ENCODE measurements at places on chromosomes 2 and 18.

GRCh38 chr2:12577567-12578253 lies 139.0 kb upstream of the TRIB2 start:
- DNase-seq = no peak

- no peak for DNase-seq
Measured at GRCh38 chr2:37873749-37874330, 51.2 kb upstream of the RMDN2 start.

GRCh38 chr18:80185545-80185944 lies 61.8 kb downstream of the PARD6G start:
- no peak for DNase-seq

DNA sequence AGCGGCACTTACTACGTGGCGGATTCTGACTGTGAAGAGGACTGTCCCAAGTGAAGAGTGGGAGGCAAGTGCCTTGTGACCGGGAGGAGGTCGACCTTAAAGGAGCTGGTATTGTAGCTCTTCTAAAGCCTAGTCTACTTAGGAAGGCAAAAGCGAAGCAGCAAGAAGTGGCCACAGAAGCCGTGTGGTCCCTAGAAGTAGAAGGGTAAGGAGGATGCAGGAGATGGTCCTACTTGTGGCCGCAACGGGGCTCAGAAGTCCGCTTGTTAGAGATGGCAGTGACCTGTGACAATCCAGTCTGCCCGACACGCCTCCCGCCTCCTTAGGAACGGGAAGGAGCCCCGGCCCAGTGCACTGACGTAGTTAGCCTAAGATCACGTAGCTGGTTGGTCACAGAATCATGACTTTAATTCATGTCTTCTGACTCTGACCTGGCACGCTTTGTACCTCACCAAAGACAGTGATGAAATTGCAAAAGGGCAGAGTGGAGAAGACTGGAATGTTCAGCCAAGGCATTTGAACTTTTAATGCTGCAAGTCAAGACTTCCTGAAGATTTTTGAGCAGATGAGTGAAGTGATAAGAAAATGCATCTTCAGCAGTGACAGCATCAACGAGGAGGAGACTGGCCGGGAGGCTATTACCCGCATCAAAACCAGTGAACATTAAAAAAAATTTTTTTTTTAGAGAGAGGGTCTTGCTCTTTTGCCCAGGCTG lies 749 bp upstream of the EIF2AK3 start:
- peak; percentile 89 for DNase-seq

DNA sequence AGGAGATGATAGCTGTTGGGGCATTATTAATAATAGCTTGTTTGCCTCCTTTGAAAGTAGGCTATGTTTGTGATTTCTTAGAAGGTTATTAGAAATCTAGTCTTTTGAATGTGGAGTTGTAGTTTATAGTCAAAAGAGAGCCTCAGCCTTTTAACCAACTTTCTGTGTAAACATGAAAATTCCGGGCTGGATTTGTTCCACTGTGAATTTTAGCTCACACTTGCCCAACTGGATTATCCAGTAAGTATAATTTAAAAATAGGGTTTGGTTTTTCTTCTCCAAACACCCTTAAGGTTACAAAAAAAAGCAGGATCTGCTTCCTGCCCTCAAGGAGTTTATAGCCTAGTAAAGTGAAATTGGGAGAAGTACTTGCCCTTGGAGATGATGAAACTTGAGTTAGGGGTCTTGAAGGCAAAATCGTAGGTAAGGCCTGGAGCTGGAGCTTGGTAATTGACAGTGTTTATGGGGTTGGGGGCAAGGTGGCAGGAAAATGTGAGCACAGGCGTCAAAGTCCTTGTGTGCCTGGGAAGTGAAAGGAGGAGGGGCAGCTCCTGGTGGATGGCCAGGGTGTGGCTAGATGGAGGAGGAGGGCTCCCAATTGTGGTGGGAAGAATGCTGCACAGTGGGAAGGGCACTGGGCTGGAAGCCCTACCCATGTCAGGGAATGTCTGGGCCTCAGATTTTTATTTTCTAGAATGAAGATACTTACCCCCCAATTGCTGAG lies 21.3 kb downstream of the ITGA6 start:
- DNase-seq = no peak

DNA sequence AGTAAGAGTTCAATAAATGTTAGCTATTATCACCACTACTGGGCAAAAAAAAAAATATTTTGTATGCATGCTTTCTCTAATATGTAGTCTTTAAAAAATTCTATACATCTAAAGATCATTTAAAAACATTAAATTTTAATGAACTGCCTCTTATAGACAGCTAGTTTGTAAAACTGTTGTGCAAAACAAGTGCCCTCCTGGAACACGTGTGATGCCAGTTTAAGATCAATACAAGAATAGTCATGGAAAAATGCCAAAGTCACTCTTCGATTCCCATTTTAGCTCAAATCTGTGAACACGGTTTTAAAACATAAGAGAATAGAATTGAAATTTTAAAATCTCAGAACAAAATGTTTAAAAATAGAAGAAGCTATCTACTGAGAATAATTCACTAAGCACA lies 242.5 kb upstream of the SMAD7 start:
- DNase-seq = no peak

DNA sequence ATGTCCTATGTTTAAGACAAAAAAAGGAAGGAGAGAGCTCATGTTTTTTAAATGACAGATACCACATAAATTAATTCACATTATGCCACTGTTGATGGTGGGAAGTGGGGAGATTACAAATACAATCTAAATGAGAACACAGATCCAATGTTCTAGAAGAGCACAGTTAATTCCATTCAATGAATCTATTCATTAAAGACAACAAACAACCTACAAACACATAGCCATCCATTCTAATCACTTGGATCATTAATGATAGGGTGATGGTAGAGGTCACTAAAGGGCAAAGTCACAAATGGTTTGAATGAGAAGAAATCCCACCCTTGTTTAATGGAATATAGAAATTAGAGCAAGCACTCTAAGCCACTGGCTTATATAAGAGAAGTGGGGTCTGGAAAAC lies 21.7 kb downstream of the HNRNPA3 start:
- no peak for DNase-seq

Data from activated naive CD4-positive, alpha-beta T cell treated with anti-CD3 and anti-CD28 coated beads, Interleukin-2, amount 50 U/mL, for 72 hours (primary cell).